Fibroblast of the conjunctiva (primary cell): ENCODE measurements at places on chromosomes 16 and 17.

DNA sequence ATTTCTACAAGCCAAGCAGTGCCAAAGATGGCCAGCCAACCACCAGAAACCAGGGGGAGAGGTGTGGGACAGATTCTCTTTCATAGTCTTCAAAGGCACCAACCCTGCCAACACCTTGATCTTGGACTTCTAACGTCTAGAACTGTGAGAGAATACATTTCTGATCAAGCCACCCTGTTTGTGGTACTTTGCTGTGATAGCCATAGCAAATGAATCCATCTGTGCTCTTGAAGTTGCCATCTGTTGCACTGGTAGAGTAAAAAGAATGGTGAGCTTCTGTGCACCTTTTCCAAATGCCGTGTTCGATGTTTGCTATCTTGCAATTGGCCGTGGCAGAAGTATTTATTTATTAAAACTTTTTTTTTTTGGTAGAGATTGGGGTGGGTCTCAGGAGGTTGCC is 16.7 kb upstream of the ADGRG1 start:
- no peak for DNase-seq

DNA sequence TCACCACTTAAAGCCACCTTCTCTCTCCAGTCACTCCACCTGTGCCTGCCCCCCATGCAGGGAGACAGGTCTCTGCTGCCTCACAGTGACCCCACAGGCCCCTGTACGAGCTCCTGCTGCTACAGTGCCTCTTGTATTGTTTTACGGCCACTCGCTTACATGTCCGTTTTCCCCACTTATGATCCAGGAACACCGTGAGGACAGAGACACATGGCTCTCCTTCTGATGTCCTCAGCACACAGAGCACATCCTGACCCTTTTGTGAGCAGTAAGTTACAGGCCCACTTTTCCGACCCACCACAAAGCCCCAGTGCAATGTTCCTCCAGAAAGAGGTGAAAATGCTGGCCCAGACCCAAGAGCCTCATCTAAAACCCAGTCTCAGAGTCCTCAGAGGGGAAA is 84.8 kb upstream of the GNAO1 start:
- DNase-seq, result no peak

- no peak for DNase-seq
Measured at GRCh38 chr17:33527290-33527689, 234.2 kb upstream of the ASIC2 start.

DNA sequence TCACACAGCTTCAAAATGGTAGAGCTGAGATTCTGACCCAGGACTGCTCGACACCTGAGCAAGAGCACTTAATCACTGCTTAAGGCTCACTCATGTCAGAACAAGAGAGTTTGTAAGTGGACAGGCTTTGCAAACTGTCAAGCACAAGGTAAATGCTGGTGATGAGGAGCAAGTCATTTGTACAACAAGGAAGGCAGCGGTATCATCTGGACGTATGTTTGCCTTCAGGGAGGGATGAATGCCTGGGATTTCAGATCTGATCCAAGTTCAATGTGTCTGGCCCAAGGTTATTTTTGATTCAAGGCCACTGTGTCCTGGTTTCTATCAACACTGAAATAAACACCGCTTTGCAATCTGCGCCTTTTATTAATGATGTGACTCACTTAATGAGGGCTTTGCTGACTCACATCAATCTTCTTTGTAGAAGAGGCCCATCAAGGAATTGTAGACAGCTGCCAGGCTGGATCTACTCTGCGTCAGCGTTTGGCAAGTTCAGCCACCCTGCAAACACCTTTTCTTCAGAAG is 174.4 kb upstream of the HS3ST3A1 start:
- DNase-seq, result peak; percentile 30

DNA sequence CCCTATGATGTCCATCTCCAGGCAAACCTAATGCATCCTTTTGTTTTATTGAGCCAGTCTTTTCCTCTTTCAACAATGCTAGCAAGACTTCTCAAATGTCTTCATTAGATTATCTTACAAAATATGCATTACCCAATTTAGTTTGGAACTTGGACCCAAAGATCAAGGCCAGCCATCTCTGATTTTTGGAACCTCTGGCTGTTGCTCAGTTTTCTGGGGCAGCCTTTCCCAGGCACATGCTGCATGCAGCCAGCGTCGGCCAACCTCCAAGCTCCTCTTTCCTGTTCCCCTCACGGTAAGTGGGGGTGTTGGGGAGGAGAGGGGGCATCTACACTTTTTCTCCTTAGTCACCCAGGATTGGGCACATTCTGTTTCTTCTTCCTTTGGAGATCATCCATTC is 189.3 kb downstream of the PRKCA start:
- no peak for DNase-seq

GRCh38 chr17:21177401-21177800 is 36.6 kb downstream of the TMEM11 start:
- DNase-seq, result no peak

- no peak for DNase-seq
Measured at GRCh38 chr17:14768923-14769322, 468.0 kb downstream of the HS3ST3B1 start.

DNA sequence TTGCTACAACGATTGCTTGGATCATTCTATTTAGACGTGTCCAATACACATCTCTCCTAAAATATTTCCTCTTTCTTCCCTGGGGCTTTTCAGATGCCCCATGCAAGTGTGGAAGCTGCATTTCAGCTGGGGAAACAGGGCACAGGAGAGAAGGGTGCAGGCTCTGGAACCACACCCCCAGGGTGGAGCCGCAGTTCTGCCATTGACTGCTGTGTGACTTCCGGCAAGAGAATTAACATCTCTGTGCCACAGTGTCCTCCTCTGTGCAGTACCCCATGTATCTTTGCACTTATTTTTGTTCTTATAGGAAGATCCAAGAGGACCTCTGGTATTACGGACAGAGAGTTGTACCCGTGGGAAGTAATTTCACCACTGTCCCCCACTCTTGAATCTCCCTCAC is 405.3 kb upstream of the EEF2KMT start:
- DNase-seq, result no peak

DNA sequence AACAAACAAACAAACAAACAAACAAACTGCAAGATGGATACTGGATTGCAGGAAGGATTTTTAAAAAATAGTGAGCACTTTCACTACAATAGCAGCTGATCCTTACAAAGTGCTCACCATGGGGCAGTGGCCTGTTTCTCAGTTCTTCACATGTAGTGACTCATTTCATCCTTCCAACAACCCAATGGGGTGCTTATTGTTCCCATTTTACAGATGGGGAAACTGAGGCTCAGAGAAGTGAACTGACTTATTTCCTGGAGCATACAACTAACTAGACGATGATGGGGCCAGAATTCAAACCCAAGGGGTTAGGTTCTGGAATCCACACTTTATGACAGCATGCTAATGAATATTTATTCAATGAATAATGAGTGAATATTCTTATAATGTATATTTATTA is 61.2 kb downstream of the MYH11 start:
- DNase-seq, result no peak

DNA sequence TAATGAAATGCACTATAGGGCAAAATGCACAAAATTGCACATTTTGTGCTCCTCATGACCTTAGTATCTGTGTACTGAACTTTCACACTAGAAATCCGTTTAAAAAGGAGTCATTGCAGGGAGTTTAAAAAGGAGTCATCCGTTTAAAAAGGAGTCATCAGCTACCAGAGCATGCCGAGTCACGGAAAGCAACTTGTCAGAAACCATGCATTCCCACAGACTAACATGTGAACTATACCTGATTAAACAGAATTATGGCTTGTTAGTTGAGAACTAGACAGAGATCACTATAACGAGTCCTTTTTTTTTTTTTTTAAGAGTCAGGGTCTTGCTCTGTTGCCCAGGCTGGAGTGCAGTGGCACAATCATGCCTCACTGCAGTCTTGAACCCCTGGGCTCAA is 35.9 kb downstream of the SLC6A4 start:
- DNase-seq, result no peak

- DNase-seq, result no peak
Measured at GRCh38 chr16:74868501-74868900, 93.9 kb upstream of the FA2H start.

DNA sequence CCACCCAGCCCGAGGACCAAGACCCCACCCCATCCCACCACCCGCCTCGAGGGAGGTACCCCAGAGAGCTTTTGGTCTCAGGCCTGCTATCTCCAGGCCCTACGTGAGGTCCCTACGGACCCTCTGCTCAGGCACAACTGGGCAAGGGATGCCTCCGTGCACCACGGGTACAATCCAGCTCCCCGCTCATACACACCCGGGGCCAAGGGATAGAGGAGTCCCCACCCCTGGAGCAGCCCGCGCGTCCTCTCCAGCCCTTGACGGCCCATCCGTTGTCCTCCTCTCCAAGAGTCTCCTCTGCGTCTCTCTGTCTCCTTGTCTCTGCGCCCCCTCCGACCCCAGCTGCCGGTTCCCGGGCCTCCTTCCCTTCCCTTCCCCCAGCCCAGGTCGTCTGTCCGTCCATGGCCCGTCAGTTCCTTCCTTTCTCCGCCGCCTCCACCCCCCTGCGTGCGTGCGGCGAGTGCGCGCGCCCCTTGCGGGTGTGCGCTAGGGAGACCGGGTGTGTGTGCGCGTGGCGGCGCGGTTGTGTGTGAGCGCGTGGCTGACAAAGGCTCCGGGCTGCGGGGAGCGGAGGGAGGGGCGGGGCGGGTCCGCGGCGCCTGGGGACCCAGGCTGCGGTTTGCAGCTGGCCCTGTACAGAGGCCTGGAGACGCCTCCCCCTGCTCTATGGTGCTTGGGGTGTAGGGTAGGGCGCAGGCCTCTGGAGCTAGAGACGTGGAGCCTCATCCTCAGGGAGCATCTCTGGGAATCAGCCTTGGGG is 930 bp downstream of the SPNS2 start:
- no peak for DNase-seq

- no peak for DNase-seq
Measured at GRCh38 chr17:30823421-30823820, 1.1 kb downstream of the CRLF3 start.

DNA sequence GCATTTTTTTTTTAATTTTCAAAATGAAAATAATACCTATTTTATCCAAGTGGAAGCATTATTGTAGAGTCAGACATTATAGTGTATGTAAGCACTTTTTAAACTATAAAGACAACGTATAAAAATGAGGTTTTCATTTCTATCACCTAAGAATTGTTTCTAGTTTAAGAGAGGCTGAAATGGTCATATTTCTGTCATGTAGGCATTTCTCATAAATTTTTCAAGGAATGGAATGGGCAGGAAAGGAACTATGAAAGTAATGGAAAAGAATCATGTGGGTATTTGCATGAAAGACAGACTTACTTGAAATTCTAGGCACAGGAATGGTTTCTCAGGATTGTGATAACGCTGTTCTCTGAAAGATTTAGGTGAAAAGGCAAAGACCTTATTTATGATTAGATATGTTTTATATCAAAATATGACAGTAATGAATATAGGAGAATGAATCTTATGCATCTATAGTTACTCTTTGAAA is 67.4 kb downstream of the PPM1E start:
- DNase-seq, result no peak

DNA sequence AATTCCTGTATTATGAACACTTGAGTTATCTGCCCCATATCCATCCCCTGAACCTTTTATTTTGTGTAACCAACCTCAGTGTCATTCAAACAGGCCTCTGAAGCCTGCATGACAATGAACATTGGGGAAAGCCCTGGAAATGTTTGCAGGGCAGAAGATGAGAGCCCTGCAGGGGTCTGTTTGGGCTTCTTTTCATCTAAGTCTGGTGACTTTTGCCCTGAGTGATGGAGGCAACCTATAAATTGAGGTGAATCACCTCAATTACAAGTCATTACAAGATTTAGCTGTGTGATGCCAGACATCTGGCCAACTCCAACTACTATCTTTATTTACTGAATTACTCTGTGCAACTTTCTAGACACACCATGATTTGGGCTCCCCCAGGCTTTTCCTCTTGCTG is 189.2 kb downstream of the MAF start:
- no peak for DNase-seq
